Smooth muscle cell of bladder (primary cell): ENCODE measurements at places on chromosomes 11 and 22. TPM values are rescaled to one million over a fixed set of nuclear protein-coding genes. Genes with fewer than 3 reads are reported as not detected.

The C1QTNF5 gene
- total RNA-seq, result 17.5 and 34.5 TPM in 2 replicates

The VPREB3 gene
- total RNA-seq, result not detected in 2 replicates

The DDIAS gene
- 0.28 and 0.65 TPM in 2 replicates for total RNA-seq

The DEFB131B gene
- not detected in 2 replicates for total RNA-seq

The MPZL2 gene
- total RNA-seq, result under 0.01 TPM in 1 of 2 replicates, not detected in the other

The RFPL2 gene
- not detected in 2 replicates for total RNA-seq

The PMM1 gene
- total RNA-seq, result 20.9 and 24.3 TPM in 2 replicates

The CBY1 gene
- 16.2 and 23.5 TPM in 2 replicates for total RNA-seq

The KCNJ5 gene
- under 0.01 TPM in 2 replicates for total RNA-seq

The OTOG gene
- not detected in 2 replicates for total RNA-seq

The KLHDC7B gene
- total RNA-seq, result 0.28 TPM in 2 replicates

The FJX1 gene
- 7.3 and 10.4 TPM in 2 replicates for total RNA-seq

The USP2 gene
- 0.09 and 0.14 TPM in 2 replicates for total RNA-seq

The OR51I1 gene
- 0.28 TPM in 1 of 2 replicates, not detected in the other for total RNA-seq

The MPEG1 gene
- total RNA-seq, result not detected in 2 replicates

The SLC29A2 gene
- total RNA-seq, result 0.09 and 0.14 TPM in 2 replicates

The IPO7 gene
- 82.9 and 116 TPM in 2 replicates for total RNA-seq

The OR8G5 gene
- not detected in 2 replicates for total RNA-seq

The SLC22A6 gene
- total RNA-seq, result not detected in 2 replicates

The TBX1 gene
- not detected in 2 replicates for total RNA-seq

The MGAT3 gene
- total RNA-seq, result under 0.01 and 0.09 TPM in 2 replicates

The C11orf65 gene
- 0.83 and 1.3 TPM in 2 replicates for total RNA-seq

The TNNI2 gene
- not detected in 2 replicates for total RNA-seq

The TBC1D22A gene
- 9.4 and 14.8 TPM in 2 replicates for total RNA-seq

The BARX2 gene
- total RNA-seq, result not detected in 2 replicates

The KCNJ1 gene
- total RNA-seq, result 0.09 TPM in 1 of 2 replicates, not detected in the other

The SCUBE2 gene
- 1.7 and 4.4 TPM in 2 replicates for total RNA-seq

The PIH1D2 gene
- 1.5 and 1.6 TPM in 2 replicates for total RNA-seq

The MB gene
- not detected in 2 replicates for total RNA-seq
